Adrenal gland (tissue), 19 donors: ENCODE measurements at places on chromosomes 6 and 20. TPM values are rescaled to one million over a fixed set of nuclear protein-coding genes. Genes with fewer than 3 reads are reported as not detected.

DNA sequence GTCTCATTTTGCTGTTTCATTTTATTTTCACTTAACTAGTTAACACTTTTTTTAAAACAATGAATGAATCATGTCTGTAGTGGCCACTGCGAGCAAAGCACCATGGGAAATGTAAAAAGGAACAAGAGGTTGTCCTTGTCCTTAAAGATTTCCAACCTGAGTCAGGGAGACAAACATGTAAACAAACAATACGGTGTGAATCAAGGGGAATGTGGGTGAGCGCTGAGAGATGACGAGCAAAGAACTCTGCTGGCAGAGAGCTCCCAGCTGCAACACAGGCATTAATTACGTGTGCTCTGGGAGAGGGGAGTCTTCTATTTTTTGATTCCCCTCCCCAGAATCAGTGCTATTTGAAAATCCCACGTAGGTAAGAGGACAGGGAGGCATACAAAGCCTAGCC is 84.3 kb downstream of the ATXN1 start:
- no peaks in the 10 kb centered on the region for H3K27me3 ChIP-seq
- peak overlapping the region; percentile 48 for H3K27ac ChIP-seq
- H3K36me3 ChIP-seq = no peaks in the 10 kb centered on the region
- DNase-seq = peak; percentile 62

Gene FOXQ1
- total RNA-seq = not detected

- no peaks in the 10 kb centered on the region for H3K27me3 ChIP-seq
- H3K27ac ChIP-seq = no peak overlapping the region
- H3K4me1 ChIP-seq = peaks cover 8% of the 10 kb centered on the region
- H3K4me3 ChIP-seq = no peak overlapping the region
These were observed 117.2 kb downstream of the PDSS2 start for GRCh38 chr6:107342144-107342543.

DNA sequence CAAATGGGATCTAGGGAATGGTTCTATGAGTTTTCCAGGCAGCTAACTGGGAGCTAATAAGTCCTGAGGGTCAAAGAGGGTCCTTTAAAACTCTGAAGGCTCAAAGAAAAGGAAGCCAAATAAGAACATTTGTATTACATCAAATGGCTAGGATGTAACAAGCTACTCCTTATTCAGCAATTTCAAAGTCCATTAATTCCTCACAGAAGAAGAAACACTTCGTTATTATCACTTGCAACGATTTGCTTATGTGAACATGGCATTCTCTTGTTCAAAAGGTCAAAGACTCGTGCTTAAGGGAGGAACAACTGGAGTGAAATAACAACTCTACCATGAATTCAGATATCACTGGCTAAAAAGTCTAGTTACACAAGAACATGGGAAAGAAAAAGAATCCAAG is 70.8 kb upstream of the FBXO30 start:
- no peaks in the 10 kb centered on the region for H3K27me3 ChIP-seq
- H3K4me1 ChIP-seq = no peaks in the 10 kb centered on the region
- DNase-seq = no peak
- H3K27ac ChIP-seq = no peak overlapping the region
- no peaks in the 10 kb centered on the region for H3K36me3 ChIP-seq
- no peak overlapping the region for H3K4me3 ChIP-seq

Gene EYA2
- 1.1 TPM for total RNA-seq

Gene BPIFB1
- not detected for total RNA-seq

Gene POFUT1
- total RNA-seq = 35.2 TPM

- no peak overlapping the region for H3K27ac ChIP-seq
- peaks cover 4% of the 10 kb centered on the region for H3K27me3 ChIP-seq
- no peak overlapping the region for H3K4me3 ChIP-seq
- H3K4me1 ChIP-seq = no peaks in the 10 kb centered on the region
- DNase-seq = no peak
These were observed 10.1 kb upstream of the MRGBP start for GRCh38 chr20:62786157-62786556.

DNA sequence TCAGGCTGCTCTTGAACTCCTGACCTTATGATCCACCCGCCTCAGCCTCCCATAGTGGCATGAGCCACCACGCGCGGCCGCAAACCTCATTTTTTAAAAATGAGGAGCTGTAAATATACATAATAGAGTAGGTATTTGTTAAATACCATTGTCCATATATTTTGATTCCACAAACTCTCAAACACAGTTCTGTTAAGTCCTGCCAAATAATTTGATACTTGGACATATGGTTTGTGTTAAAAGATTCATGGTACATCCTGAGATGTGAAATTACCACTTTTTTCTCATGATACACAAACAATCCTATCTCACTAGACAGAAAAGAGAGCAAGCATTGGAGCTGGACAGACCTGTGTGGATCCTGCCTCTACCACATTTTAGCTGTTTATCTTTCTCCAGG is 334.1 kb upstream of the KCNQ5 start:
- DNase-seq = no peak
- no peaks in the 10 kb centered on the region for H3K36me3 ChIP-seq
- H3K4me3 ChIP-seq = no peak overlapping the region
